Stimulated activated effector memory CD8-positive, alpha-beta T cell treated with anti-CD3 and anti-CD28 coated beads, Interleukin-12 subunit alpha, Interleukin-12 subunit beta, amount 100 ng/mL, for 72 hours (primary cell): ENCODE measurements at places on chromosomes 1 and 21.

DNA sequence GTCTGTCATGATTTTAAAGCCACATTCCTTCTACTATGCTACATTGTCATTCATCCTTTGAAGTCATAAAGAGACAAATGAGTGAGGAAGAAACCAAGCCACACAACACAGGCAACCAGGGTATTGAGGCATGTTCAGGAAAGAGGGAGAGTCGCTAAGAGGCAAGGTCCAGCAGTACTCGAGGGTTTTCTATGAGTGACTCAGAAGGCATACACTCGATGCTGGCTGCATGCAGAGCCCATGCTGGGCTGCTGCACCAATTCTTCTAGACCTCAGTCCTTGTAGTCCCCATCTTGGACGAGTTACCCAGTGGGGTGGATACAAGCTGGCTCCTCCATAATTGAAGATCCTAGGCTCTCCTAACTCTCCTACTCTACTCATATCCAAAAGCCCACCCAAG lies 57.6 kb downstream of the OLFML2B start:
- DNase-seq, result no peak

DNA sequence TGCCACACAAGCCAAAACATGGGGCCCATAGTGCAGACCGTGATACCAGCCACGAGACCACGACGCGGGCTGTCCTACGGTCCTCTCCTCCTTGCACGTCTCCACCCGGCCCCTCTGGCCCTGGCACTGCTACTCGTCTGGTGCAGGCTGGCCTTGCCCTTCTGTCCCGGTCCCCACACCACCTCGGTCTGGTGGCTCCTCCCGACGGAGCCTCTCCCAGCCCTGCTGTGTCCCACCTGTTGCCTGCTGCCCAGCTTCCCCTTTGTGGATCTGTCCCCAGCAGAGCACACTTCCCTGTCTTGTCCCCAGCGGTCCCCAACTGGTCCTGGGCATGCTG lies 50.5 kb downstream of the MORN1 start:
- no peak for DNase-seq

GRCh38 chr1:193558491-193559028 lies 372.1 kb upstream of the B3GALT2 start:
- DNase-seq, result no peak

- no peak for DNase-seq
Measured at GRCh38 chr1:162060314-162060713, 9.2 kb upstream of the NOS1AP start.

GRCh38 chr1:41855713-41856112 lies 63.0 kb downstream of the HIVEP3 start:
- no peak for DNase-seq

GRCh38 chr1:59410457-59410856 lies 113.6 kb downstream of the FGGY start:
- DNase-seq, result no peak

DNA sequence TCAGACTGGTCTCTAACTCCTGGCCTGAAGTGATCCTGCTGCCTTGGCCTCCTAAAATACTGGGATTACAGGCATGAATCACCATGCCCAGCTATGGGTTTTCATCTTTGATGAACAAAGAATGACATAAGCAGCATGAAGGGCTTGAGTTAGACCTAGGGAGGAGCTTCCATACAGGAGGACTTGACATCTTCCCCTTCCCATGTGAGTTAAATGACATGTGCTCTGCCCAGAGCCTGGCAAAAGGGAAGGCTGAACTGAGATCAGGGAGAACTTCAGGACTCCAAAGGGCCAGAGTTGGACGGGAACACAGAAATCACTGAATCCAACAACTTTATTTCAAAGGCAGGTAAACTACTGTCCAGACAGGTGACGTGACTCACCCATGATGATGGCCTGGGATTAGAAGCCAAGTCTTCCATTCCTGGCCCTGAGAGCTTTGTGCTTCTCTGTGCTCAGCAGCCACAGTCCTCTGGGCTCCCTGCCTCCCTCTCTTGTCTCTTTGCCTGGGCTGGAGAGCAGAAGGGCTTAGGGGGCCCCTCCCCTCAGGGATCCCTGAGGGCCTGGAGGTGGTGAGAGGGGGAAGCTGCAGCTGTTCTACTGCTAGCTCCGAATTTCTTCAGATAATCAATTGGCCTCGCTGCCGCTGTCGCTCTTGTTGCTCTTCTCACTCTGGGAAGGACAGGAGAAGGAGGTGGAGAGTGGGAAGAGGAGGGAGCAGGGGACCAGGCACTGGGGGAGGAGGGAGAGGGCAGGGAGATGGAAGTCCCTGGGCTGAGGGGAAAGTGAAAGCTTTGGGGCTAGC lies 7.6 kb downstream of the NHLH1 start:
- no peak for DNase-seq

DNA sequence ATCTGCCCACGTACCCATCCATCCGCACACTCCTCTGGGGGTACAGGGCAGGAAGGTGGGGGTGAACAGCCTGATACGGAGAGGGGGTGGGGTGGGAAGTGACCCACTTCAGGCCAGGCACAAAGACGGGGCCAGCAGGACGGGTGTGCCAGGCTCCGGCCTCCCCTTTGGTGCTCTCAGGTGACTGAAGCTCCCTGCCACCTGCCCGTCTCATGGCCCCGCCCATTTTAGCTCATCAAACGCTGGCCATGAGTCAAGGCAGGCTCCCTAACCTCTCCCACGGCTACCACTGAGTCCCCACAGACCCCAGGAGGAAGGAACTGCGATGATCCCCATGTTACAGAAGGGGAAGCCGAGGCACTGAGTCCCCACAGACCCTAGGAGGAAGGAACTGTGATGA lies 109.6 kb downstream of the CRYAA start:
- DNase-seq, result no peak

GRCh38 chr1:43415901-43416300 lies 26.2 kb downstream of the SZT2 start:
- DNase-seq, result no peak

- peak; percentile 89 for DNase-seq
Measured at GRCh38 chr1:225474986-225475820, 47.4 kb upstream of the LBR start.

DNA sequence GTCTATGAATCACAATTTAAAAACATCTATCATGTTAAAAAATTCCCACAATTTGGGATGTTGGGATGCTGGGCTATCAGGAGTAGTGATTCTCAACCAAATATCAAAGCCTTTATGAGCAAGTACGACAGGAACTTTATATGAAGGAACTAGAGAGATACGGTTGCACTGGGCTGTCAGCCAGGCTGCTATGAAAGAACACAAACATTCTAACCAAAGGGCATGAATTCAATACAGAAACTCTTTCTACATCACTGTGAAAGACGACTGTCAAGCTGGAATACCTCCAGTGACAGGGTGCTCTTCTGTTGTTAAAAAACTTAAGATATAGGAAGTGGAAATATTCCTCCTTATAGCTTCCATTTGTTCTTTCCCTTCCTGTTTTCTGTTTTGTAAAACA lies 9.8 kb downstream of the CACNA1E start:
- DNase-seq, result no peak

DNA sequence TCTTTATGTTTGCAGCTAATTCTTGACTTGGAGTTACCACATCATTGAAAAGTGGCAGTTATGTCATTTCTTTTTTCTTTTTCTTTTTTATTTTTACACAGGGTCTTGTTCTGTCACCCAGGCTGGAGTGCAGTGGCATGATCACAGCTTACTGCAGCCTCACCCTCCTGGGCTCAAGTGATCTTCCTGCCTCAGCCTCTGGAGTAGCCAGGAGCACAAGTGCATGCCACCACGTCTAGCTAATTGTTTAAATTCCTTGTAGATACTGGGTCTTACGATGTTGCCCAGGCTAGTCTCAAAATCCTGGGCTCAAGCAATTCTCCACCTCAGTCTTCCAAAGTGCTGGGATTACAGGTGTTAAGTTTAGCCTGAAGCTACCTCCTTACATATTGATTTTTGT lies 52.1 kb upstream of the KANK4 start:
- no peak for DNase-seq

GRCh38 chr21:44931501-44932407 lies 8.1 kb upstream of the SLX9 start:
- DNase-seq, result no peak
